ENCODE measurements at places on chromosomes 13 and 19. TPM values are rescaled to one million over a fixed set of nuclear protein-coding genes. Genes with fewer than 3 reads are reported as not detected.
A peak's percentile ranks its signal among the peaks of the same experiment; 100 is the strongest.

Gene KLHL1
- not detected for total RNA-seq

DNA sequence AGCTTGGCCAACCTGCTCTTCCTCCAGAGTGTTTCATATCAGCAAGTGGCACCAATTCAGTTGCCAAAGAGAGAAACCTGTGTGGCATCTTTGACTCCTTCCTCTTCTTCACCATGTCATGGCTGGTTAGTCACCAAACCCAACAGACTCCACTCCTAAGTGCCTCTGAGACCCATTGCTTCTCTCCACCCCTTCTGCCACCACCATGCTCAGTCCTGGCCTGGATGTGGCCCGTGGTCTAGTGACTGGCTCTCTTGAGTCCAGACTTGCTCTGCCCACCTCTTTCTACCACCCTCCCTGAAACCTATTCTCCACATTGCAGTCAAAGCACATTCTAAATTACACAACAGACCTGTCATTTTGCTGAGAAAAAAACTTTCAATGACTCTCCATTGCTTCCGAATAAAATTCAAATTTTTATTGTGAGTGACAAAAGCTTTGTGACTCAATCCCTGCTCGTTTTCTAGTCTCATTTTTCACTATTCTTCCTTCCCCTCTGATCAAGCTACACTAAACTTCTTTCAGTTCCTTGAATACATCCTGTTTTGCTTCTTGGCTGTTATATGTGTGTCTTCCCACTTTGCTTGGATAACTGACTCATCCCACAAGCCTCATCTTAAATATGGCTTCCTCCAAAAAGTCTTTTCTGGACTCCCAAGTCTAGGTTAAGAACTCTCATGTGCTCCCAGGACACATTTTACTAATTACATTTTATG, 12.0 kb upstream of the TNFSF11 start:
- H3K4me3 ChIP-seq, result no peak overlapping the region
- DNase-seq, result peak; percentile 56
- peaks cover 17% of the 10 kb centered on the region for H3K4me1 ChIP-seq
- no peaks in the 10 kb centered on the region for H3K27me3 ChIP-seq
- H3K27ac ChIP-seq, result peak overlapping the region; percentile 13

- H3K4me3 ChIP-seq, result no peak overlapping the region
- H3K27me3 ChIP-seq, result peaks cover 5% of the 10 kb centered on the region
- no peak overlapping the region for H3K27ac ChIP-seq
- no peak for DNase-seq
- no peaks in the 10 kb centered on the region for H3K4me1 ChIP-seq
Observed at GRCh38 chr19:29172302-29172701, 40.6 kb downstream of the UQCRFS1 start.

- no peak overlapping the region for H3K27ac ChIP-seq
- H3K4me1 ChIP-seq, result no peaks in the 10 kb centered on the region
- no peak for DNase-seq
- peaks cover 8% of the 10 kb centered on the region for H3K36me3 ChIP-seq
- no peak overlapping the region for H3K4me3 ChIP-seq
- H3K27me3 ChIP-seq, result no peaks in the 10 kb centered on the region
Observed at GRCh38 chr19:3462991-3463713, 17.2 kb downstream of the SMIM24 start.

DNA sequence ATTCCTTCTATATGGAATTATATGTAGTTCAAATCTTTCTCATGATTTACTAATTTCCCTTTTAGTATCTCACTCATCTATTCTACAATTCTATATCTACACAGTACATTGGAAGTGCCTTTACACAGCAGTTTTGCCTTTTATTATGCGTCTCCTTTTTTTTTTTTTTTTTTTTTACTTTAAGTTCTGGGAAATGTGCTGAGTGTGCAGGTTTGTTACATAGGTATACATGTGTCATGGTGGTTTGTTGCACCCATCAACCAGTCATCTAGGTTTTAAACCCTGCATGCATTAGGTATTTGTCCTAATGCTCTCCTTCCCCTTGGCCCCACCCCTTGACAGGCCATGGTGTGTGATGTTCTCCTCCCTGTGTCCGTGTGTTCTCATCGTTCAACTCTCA, 1150.1 kb upstream of the PRR20A start:
- no peak for DNase-seq
- H3K27me3 ChIP-seq, result no peaks in the 10 kb centered on the region
- no peak overlapping the region for H3K27ac ChIP-seq
- no peak overlapping the region for H3K4me3 ChIP-seq
- H3K36me3 ChIP-seq, result no peaks in the 10 kb centered on the region
- no peaks in the 10 kb centered on the region for H3K4me1 ChIP-seq

- H3K4me3 ChIP-seq, result no peak overlapping the region
- no peak overlapping the region for H3K27ac ChIP-seq
- H3K27me3 ChIP-seq, result peaks cover 8% of the 10 kb centered on the region
- no peaks in the 10 kb centered on the region for H3K36me3 ChIP-seq
- H3K4me1 ChIP-seq, result no peaks in the 10 kb centered on the region
Observed at GRCh38 chr19:54674021-54674617, 11.3 kb downstream of the LILRB4 start.

- H3K4me3 ChIP-seq, result no peak overlapping the region
- peak; percentile 85 for DNase-seq
- peaks cover 31% of the 10 kb centered on the region for H3K4me1 ChIP-seq
- no peaks in the 10 kb centered on the region for H3K36me3 ChIP-seq
- no peaks in the 10 kb centered on the region for H3K27me3 ChIP-seq
Observed at GRCh38 chr13:100392709-100393630, 195.6 kb downstream of the GGACT start.

GRCh38 chr13:56902276-56902675, 238.4 kb upstream of the PRR20A start:
- H3K36me3 ChIP-seq, result no peaks in the 10 kb centered on the region
- no peak overlapping the region for H3K27ac ChIP-seq
- no peak overlapping the region for H3K4me3 ChIP-seq
- no peak for DNase-seq

DNA sequence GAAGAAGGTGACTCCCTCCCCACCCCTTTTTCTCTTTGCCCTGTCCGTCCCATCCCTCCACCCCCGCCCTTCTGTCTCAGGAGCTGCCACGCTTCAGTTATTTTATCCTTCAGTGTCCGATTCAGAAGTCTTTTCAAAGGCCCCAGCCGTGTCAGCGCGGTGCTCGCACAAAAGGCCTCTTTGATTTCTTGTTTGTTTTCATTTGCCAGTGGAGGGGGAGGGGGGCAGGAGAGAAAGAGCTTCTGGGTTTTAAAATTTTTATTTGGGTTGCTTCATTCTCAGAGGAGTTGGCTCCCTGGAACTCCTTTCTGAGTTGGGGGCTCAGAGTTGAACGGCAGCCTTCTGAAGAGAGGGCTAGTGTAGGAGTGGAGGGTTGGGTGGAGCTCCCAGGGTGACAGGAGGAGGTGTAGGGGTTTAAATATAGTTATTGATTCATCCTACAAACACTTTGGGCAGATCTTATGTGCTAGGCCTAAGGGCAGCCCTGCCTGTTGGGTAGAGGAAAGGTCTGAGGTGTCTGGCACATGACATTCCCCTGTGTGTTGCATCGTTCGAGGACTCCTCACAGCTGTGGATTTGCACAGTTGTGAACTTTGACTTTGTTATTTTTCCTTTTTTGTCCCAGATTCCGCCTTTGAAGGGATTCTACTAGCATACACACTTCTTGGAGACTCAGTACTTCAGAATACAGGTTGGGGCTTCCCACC, 36.8 kb downstream of the NFIX start:
- H3K36me3 ChIP-seq, result no peaks in the 10 kb centered on the region
- H3K4me1 ChIP-seq, result peaks cover 2% of the 10 kb centered on the region
- H3K27ac ChIP-seq, result no peak overlapping the region
- no peak overlapping the region for H3K4me3 ChIP-seq

Measured in activated CD4-positive, alpha-beta T cell treated with anti-CD3 and anti-CD28 coated beads for 36 hours (primary cell).